ENCODE measurements at places on chromosomes 7 and 10. TPM values are rescaled to one million over a fixed set of nuclear protein-coding genes. Genes with fewer than 3 reads are reported as not detected.

Gene ZWINT
- polyA plus RNA-seq = 5.0 TPM

Gene KLF14
- 0.13 TPM for polyA plus RNA-seq

Gene CCDC201
- polyA plus RNA-seq = not detected

Gene MSS51
- polyA plus RNA-seq = 0.95 TPM

Gene DNA2
- 2.2 TPM for polyA plus RNA-seq

Gene GOLGA7B
- not detected for polyA plus RNA-seq

All from kidney (tissue), 22 donors.